Brain (organoid and tissue), 16 donors: ENCODE measurements at places on chromosomes 13 and 19.

DNA sequence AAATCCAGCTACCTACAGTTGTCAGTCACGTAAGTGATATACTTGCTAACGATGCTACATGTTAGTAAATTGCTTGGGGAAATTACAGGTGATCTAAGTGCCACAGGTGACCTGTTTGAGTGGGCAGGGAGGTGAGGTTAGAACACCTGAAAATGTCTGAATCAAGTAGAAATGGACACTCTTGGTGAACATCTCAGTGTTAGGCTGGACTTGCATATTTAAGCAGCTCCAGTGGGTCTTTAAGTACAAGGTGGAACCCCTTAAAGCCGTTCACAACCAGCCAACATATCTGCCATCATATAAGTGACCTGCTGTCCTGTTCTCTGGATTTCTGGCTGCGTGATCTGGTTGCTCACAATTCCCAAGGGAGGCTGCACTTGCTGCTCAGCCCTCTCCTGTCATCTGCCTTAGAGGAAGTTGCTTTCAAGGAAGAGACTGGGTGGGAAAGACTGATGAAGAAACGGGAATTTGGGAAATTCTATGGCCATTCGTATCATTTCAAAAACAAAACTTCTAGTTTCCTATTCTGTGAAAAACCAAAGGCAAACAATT, 244.0 kb downstream of the DCLK1 start:
- DNase-seq = no peak

GRCh38 chr13:32168131-32168530, 136.6 kb downstream of the FRY start:
- no peak for DNase-seq

GRCh38 chr19:41166944-41167804, 25.8 kb upstream of the CYP2S1 start:
- DNase-seq = no peak

- no peak for DNase-seq
These were observed 212.0 kb upstream of the SPRY2 start for GRCh38 chr13:80552851-80553440.

GRCh38 chr19:18214779-18215433, 11.1 kb upstream of the RAB3A start:
- DNase-seq = no peak

DNA sequence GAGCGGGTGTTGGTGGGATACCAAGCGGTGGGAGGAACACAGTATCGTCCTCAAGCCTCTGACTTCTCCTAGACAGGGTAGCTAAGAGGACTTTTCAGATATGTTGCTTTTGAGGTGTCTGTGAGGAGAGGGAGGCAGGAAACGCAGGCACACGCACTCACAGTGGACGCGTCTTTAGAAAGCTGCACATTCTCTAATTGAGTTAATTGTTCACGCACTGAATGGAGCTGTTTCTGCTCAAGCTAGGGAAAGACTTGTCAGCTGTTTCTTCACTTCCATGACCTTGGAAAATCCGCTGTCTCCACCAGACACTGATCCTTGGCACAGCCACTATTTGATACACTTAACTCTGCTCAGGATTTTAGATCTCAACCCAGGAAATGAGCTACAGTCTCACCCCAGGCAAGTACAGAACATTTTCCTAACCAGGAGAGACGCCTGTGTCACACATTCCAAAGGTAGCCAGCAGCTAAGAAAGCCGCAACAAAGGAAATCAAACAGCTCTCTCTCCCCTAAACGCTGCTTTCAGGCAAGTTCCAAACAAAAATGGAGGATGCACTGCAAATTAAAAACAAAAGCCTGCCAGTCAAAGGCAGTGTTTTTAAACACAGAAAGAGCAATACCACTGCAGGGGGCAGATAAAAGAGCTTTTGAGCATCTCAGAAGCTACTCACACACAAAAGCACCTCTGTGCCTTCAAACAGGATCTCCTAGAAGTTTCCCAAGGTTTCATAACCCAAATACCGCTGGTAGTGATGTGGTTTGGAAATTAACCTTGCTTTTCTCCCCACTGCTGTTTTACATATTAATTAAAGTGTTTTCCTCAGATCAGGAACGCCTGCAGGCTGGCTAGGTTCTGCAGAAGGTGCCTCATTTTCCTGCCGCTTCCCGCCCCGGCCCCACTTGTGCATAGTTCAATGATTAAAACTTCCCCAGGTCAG, 57.3 kb downstream of the IRS2 start:
- peak; percentile 22 for DNase-seq

DNA sequence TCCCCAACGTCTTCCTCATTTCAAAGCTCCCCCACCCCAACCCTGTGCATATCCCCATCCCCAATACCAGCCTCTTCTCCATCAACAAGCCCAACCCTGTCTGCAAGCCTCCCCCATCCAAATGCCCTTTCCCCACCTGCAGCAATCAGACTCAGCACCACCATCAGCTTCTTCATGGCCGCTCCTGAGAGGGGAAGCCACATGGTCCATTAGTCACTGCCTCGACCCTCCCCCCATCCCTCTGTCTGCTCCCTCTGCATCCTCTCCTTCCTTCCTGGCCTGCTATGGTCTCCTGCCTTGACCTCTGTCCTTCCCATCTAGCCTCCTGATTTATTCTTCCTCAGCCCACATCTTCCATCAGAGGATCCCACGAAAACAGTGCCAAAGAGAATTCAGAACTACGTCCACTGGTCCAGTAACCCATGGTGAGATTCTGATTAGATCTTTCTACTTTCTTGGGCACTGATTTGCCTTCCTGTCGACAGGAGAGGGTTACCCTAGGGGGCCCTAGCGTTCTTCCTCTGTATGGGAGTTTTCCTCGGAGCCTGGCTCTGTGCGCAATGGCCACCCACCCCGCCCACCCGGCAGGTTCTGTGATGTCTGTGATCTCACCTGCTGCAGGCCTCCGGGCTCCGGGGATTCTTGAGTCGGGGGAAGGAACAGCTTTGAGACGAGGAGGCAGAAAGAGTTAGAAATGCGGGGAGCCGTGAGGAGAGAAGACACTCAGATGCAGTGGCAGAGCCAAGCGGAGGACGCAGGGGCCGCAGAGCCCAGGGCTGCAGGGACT, 1.3 kb downstream of the KLK6 start:
- DNase-seq = no peak

- DNase-seq = no peak
These were observed 177.3 kb upstream of the SLC10A2 start for GRCh38 chr13:103243495-103243894.

GRCh38 chr19:54017261-54017660, 25.8 kb downstream of the CACNG6 start:
- DNase-seq = peak; percentile 60

GRCh38 chr19:10321417-10321797, 5.6 kb upstream of the FDX2 start:
- DNase-seq = no peak

GRCh38 chr19:48325265-48325910, at the start of gene EMP3:
Gene EMP3 (plus strand): TSS chr19:48325552. CDS start chr19:48326845, 1,293 bp downstream.
- no peak for DNase-seq

DNA sequence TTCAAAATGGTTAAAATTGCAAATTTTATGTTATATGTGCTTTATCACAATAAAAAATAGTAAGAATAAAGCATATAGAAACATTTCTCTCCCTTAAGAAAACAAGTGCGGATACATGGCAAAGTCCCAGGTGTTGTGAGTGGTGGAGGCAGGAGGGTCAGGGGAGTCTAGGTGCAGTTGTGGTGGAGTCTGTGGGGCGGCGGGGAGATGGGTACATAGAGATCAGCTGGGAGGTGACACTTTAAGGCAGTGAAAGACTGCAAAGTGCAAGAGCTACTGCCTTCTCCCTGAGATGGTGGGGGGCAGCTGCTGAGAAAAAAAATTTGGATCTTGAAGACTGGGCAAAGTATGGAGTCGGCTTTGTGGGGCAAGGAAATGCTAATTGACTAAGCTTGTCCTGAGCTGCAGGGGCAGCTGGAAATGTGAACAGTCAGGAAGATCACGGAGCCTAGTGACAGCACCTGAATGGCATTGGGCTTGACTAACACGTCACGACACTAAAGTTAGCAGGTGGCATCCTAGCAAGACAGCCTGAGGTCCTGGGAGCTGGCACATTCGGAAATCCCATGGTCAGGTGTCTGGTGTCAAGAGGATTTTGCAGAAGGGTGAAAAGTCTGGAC, 72.9 kb upstream of the IRS2 start:
- no peak for DNase-seq

DNA sequence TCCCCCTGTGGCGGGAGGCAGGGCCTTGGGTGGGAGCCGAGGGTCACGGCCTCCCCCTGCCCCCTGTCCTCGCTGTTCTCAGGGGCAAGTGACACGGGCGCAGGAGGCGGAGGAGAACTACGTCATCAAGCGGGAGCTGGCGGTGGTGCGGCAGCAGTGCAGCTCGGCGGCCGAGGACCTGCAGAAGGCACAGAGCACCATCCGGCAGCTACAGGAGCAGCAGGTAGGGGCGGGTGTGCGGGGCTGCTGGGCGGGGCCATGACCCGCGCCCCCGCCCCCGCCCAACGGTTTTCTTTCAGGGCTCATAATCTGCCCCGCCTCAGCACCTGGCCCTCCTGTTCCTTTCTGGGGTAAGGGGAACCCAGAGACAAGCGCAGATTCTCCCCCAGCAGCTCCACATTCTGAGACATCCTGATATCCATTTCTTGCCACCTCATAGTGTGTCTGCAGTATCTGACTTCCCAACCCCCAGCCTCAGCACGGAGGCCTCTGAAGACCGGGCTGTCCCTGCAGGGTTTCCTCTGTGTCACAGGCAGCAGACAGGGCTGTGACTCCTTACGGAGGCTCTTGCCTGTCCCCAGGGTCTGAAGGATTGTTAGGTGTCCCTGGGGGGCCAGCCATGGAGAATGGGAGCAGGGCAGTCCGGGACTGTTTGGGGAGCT, 15.9 kb downstream of the PRR36 start:
- no peak for DNase-seq

- DNase-seq = no peak
These were observed 18.7 kb upstream of the CEACAM1 start for GRCh38 chr19:42546831-42547500.

DNA sequence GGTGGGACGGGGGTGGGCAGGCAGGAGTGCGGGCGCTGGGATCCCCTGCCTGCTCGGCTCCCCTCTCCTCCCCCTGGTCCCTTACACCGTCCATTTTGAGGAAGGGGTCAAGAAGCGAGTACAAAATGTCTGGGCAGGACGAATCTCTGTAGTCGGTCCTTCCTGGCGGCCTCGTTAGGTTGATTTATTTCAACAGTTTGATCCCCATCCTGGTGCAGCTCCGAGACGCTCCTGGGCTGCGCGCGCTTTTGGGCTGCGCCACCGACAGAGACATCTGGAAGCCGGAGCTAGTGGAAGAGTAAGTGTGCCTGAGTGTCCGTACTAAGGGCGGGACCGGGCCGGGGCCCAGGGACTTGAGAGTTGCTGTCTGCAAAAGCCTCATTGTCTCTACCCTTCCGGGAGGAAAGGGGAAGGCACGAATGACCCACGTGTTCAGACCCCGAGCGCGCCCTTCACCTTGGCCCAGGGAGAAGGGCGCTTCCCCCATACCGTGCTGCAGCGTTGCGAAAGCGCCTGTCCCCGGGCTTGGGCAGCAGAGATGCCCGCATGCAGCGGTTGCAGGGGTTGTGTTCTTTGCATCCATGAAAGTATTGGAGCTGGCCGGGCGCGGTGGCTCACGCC, 1.8 kb downstream of the ZNF114 start:
- peak; percentile 76 for DNase-seq

DNA sequence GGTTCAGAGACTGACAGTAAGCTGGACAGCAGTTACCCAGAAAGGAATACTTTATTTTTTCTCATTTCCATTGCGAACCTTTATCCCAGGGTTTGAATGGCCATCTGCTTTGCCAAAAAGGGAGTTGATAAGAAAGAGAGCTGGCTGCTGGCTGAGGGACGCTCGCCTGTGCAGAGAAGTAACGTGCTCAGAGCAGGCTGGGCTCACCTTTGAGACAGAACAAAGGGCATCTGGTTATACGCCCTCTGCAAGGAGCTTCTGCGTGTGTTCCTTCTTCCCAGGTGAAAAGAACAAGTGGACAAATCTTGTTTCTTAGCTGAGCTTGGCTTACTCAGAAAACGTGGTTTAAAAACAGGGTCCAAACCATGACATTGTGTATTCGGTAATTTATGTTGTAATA, 47.4 kb downstream of the EFNB2 start:
- DNase-seq = no peak

- DNase-seq = no peak
These were observed 18.2 kb downstream of the GSX1 start for GRCh38 chr13:27810461-27810860.

DNA sequence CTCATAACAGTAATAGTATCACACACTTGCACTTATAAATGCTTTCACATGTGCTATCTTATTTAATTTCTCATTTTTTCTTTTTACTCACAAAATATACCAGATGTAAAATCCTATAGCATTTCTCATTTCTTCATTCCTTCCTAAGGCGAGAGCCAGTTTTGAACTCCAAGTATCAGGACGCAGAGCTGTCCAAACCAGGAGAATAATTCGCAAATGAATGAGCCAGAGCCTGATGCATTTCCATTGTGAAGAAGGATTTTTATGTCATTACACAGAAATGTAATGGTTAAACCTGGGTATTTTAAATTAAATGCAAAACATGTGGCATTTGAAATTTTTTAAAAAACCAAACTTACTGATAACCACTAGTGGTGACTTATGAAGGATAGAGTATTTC, 244.3 kb downstream of the RGCC start:
- DNase-seq = no peak

DNA sequence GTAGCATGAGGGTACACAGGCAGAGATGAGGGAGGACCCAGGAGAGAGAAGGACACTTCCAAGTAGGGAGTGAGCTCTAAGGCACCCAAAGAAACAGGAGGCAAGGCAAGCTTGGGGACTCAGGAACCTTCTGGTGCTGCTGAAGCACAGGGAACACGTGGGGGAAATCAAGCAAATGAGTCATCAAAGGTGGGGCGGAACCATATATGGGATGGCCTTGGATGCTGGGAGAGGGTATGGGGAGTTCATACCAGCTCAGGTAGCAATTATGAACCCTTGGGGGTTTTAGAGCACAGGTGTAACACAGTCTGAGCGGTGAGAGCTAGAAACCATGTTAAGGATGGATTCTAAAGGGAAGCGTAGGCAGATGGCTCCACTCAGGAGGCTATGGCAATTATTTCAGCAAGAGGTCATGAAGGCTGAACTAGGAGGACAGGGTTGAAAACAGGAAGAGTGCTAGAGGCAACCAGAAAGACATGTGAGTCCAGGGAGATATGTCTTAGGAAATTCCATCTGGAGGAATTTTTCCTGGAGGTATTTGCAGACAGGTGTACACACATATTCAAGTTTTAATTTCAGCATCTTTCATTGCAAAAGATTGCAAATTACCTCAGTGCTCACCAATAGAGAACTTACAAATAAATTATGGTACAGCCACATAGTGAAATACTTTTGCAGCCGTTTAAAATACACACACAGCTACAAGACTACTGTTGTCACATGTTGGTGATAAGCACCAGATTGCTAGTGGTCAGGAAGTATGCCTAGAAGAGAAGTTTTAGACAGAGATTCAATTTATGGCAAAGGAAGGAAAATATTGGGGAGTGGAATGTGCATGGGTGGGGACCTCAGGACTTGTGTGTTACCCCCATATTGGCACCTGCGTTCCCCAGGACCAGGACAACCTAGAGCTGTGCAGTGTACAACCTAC, 77.0 kb downstream of the STARD13 start:
- no peak for DNase-seq

GRCh38 chr19:964761-965694, 19.1 kb upstream of the WDR18 start:
- no peak for DNase-seq
